AML-193 (cell line): ENCODE measurements at places on chromosomes 3 and 15.

GRCh38 chr3:13190378-13190765, 117.1 kb upstream of the IQSEC1 start:
- no peak for DNase-seq

GRCh38 chr15:97072545-97072944, 742.0 kb downstream of the NR2F2 start:
- no peak for DNase-seq

DNA sequence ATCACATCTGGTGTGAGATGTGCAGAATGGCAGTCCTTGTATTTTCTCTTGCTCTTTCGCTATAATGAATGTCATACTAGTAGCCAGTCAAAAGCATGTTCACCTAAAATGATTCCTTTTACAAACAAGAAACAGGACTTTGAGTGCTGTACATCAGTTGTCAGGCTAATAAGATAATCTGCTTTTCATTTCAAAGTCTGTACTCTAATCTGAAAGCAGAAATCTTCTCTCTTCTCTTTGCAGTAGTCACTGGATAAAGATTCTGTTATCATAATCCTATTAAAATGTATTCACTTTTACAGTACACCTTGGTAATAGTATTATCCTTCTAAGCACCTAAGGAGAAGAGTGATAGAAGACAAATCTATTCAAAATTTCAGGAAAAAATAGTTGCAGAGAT, 300.1 kb downstream of the MFSD1 start:
- DNase-seq: no peak

DNA sequence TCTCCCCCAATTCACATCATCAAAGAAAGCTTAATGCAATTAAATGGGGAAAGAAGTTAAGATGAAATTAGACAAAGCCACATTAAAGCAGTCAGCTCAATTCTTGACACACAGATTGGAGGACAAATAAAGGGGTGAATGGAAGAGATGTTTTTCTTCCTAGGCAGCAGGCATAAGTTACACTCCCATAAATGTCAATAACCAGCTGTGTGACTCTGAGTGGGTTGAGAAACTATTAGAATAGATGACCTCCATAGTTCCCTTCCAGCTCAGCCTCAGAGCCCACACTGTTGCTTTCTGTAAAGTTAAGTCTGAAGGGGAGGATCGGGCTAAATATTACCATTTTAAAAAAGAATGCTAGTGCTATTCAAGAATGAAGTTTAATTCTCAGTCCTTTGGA, 71.0 kb downstream of the THBS1 start:
- DNase-seq: no peak

- DNase-seq: no peak
These were observed 14.6 kb downstream of the USP3 start for GRCh38 chr15:63519041-63519440.

DNA sequence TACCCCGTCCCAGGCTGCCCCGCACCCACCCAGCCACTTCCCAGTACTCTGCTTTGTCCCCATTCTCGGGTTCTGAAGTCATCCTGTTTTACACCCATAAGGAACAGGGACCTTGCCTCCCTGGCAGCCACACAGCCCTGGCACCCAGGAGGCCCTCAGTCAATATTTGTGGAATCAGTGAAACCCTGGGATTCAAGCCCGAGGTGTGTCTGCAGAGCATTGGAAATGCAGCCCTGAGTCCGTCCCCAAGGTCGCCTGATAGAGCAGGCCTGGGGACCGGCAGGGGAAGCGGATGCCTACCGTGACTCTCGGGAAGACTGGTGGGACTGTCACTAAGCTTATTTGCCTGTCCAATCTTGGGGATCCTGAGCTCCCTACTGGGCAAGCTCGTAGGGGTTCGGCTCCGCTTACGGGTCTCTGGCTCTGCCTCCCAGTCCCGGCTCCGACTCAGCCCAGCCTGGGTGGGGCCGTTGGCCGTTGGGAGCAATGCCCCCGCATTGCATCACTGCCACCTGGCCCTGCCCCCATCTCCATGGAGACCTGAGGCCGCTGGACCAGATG, 64.4 kb upstream of the TAMM41 start:
- DNase-seq: no peak

DNA sequence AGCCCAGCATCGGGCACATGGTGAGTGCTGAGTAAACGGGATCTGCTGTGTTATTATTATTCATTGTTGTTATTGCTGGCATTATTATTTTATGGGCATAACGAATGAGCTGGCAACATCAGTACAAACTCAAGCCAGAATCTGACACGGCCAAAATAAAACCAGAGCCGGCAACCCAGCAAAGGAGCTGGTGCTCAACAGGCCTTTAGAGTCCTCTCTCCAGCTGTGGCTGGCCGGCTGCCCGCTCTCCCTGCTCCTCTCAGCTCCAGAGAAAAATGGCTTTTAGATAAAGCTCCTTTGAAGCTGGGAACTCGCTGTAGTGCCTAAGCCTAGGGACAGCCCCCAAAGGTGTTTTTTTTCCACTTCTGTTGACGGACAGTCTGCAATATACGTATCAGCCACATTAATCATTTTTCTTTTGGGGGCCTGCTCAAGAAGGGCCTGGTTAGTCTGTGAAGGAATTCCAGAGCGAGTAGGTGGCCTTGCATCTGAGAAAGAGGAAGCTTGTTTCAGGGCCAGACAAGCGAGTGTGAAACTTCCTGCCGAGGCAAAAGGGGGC, 193.9 kb upstream of the UBE2E1 start:
- no peak for DNase-seq

GRCh38 chr15:66092053-66093016, 161.2 kb downstream of the MEGF11 start:
- no peak for DNase-seq

- no peak for DNase-seq
These were observed 159.4 kb downstream of the CDIN1 start for GRCh38 chr15:36738817-36739216.

DNA sequence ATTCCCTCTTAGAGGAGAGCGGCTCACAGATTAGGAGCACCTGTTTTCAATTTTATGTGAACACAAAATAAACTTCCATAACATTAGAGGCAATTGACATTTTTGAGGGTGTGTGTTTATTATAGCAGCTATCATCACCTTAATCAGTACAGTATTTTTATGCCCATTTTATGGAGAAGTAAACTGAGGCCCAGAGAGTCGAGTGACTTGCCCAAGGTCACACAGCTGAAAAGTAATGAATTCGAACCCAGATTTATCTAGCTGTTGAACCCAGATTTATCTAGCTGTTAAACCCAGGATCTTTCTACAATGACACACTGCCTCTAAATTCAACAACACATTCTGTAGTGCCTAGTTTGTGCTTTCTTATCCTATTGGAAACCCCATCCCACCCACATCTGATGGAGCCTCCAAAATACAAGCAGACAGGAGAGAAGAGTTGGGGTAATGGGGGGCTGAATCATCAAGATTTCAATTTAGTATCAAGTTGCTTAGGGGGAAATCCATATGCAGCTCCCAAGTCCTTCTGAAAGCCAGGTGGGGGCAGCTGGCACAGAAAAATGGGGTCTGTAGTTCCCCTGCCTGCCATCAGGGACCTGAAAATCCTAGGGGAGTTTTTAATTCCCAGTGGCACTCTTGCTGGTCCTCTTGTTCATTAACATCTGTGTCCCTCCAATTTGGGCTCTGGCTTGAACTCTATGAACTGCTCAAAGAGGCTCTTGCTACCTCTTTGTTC, 50.4 kb upstream of the TRA2B start:
- no peak for DNase-seq

- DNase-seq: no peak
These were observed 20.6 kb downstream of the ACKR2 start for GRCh38 chr3:42829628-42830436.
